Stimulated activated CD8-positive, alpha-beta memory T cell treated with anti-CD3 and anti-CD28 coated beads, Interleukin-12 subunit alpha, Interleukin-12 subunit beta, amount 100 ng/mL, for 4 hours (primary cell): ENCODE measurements at places on chromosomes 2 and 18.

DNA sequence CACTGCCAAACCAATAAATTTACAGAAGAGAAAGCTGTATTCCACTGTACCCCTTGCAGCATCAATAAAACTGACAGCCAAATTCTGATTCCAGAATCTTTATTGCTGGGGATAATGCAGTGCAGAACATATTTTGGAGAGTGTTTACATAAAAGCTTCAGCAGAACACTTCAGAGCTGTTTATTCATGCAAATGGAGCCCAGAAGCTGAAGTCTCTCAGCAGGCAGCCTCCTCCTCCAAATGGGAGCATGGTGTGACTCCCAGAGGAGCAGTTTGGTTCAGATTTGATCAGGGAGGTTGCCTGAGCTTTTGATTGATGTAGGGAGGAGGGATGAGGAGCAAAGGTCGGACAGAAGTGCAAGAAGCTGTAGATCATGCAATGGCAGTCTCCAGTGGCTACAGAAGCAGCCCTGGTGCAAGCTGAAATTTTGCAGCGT is 22.4 kb downstream of the LHCGR start:
- DNase-seq: no peak

DNA sequence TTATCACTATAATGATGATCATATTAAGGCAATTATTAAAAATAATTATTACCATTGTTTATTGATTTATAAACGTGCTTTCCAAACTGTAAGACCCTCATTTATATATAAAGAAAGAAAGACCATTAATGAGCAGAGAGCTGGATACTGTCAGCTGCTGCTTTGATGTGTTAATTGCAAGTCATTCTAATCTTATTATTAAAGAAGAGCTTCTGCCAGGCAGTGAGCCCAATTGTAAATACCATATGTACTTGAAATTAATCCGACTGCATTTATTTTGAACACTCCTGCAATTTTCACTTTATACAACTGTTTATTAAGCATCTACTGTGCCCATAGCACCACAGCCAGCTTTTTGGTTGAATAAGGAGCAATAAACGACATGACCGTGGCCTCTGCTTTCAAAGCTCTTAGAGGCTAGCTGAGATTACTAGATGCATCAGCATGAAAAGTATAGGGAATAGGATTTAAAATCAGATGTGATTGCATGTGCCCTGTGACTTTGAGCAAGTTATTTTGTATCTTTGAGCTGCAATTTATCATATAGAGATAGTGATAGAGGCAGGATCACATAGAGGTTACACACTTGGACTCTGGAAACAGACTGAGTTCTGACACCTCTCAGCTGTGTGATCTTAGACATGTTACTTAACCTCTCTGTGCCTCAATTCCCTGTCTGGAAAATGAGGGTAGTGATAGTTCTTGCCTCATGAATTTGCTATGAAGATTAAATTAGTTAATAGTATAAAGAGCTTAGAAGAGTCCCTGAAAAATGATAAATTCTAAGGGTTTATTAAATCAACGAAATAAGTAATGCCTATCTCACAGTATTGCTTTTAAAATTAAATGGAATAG is 83.4 kb downstream of the MYCN start:
- no peak for DNase-seq

DNA sequence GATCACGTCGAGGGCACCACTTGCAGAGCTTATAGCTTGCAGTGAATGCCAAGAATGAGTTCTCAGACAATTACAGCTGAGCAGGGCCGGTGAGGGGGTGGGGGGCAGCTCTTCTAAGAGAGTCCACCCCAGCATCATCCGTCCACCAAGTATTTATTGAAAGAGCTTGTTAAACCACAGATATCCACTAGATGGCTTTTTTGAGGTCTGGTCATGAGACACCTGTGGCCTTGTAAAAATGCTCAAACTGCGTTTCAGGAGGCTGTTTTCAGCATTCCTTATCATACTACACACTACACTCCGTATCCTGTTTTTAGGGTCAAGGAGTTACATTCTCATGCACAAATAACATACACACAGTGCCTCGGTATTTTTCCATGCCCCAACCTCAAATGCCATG is 51.5 kb downstream of the DNAJC10 start:
- no peak for DNase-seq

GRCh38 chr2:231482806-231483391 is 18.6 kb upstream of the NCL start:
- peak; percentile 50 for DNase-seq

DNA sequence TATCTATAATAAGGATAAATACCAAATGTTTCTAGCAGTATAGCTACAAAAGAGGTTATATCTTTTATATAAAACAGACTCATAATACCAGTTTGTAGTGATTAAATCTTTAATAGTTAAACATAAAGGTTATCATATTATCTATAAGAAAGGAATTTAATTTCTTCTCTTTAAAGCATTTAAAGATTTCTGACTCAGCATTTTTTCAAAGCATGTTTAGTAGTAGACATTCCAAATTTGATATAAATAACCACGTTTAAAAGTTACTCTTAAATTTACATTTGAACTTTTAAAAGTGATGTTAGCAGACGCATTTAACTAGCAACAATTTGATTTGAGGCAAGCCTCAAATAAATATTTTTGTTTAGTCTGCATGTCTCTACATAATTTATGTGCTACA is 1508.0 kb upstream of the NXPH2 start:
- DNase-seq: no peak

DNA sequence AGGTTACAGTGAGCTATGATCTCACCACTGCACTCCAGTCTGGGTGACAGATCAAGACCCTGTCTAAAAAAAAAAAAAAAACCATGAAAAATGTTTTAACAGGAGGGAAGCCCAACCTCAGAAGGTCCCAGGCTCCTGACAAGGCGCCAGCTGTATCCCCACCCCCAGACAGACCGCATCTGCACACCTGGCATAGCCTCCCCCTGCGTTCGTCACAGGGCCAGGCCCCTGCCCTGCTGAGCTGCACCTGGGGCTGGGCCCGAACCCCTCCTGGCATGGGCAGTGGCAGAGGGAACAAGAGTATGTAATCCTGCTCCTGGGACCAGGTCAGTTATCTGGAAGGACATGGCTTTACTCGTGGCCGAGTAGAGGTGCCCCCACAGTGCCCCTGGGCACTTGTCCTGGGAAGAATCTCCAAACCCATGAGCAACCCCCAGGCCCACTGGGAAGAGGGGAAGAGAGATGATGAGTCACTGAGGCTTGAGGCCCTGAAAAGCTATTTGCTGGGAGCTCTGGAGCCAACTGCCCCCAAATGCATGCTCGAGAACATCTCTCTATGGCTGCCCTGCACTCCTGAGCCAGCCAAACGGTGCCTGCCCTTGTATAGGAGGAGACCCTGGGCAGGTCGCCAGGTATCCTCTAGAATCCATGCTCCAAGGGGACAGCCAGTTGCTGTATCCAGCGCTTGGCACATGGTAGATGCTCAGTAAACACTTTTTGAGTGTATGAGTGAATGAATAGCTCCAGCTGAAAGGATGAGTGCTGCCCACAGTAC is 265.5 kb downstream of the ATAD2B start:
- no peak for DNase-seq

- DNase-seq: no peak
These were observed 20.8 kb downstream of the FAM171B start for GRCh38 chr2:186714611-186715010.

DNA sequence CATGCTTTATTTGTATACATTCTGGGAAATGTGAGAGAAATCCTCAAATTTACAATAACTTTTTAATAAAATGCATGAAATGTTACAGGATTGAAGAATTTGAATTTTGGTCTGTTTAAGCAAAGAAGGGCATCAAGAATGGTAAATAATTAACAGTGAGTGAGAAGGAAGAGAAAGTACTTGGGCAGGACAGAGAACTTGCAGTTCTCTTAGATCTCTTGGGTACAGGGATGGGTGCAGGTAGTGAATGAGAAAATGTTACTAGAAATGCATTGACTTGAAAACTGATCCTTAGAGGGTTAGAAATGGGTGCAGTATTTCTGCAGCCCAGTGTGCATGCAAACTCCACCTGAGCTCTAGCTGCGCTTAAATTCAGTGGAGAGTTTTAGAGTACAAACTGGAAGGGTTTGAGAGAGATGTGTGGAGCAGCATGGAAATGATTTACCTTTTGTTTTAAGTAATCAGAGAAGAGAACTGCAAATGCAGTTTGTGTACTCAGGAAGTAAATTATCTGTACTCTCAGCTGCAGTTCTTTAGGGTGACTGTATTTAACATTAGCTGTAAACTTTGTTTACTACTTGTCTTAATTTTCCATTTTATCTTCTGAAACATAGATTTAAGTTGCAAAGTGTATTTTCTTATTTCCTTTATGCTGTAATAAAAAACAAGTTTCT is 51.0 kb upstream of the RAB27B start:
- no peak for DNase-seq

DNA sequence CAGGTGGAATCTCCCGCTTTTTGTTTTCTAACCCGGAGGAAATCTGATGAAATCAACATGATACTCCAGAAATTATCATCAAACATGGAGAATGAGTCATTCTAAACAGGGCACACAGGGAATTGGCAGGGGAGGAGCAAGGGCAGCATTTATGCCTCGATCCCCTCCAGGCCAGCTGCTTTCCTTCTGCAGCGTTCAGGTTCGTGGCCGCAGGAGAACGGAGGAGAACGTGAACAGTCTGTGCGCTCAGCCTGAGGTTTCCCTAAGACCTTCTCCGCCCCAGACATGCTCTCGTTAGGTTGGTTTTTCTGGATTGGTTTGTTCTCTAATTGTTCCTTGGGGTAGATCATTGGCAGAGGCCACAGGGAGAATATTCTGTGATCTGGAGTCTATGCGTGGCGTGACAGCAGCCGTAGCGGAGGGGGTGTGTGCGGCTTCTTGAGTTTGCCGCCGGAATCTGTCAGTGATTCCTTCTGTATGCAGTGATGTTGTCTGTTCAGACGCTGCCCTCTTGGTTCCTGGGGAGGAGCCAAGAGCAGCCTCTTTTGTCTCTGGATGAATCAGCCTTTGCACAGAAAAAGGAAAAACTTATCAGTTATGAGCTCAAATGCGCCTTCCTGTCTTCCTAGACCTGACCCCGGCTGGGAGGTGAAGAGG is 75.9 kb downstream of the SH3BP4 start:
- no peak for DNase-seq

DNA sequence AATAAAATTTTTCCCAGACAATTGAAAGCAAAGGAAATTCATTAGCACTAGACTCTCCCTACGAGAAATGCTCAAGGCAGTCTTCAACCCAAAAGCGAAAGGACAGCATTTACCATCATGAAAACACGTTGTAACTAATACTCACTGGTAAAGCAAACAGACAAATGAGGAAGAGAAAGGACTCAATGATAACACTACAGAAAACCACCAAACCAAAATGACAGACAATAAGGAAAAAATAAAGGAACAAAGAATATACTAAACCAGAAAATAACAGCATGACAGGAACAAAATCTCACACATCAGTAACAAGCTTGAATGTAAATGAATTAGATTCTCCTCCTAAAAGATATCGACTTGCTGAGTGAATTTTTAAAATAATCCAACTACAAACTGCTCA is 190.7 kb downstream of the NOL4 start:
- DNase-seq: no peak

DNA sequence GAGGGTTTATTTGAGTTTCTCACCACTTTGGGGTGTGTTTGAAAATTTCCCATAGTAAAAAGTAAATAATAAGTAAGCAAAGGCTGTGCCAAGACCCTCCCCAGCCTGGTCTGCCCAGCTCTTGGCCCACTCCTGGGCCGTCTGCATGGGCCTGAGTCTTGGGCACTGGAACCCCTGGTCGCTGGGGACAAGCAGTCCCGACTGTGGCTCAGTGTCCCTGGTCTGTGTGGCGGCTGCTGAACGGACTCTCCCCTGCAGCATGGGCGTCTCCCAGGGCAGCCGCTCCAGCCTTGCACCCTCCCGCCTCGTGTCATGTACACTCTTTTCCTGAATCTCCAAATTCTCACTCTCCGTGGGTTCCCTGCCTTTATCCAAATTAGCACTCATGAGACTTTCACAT is 7.2 kb upstream of the ASPRV1 start:
- no peak for DNase-seq

DNA sequence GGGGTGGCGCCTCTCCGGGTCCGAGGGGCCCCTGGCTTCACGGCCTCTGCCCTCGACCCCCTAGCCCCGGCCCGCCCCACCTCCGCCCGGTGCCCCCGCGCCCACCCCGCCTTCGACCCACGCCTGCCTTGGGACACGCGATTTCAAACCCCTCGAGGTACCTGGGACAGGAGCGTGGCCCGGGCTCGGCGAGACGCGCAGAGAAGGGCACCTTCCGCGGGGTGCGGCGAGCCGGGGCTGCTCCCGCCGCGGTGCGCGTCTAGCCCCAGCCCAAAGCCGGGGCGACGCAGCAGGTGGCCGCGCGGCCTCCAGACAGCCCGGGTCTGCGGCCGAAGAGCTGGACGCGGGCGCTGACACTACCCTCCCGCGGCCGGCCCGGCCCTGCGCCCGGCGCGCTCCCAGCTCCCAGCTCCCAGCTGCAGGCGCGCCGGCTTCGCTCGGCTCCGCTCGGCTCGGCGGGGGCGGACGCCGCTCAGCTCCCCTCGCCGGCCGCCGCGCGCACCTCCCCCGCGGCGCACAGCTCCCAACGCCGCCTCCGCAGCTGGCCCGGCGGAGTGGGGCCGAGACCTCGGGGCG is at the start of gene CRACDL:
CRACDL (minus strand) TSS at position 449 of the 576 bp plus-strand sequence. CDS start 89,425 bp downstream, outside the sequence.
- no peak for DNase-seq

- no peak for DNase-seq
These were observed 491 bp downstream of the ALK start for GRCh38 chr2:29920631-29921559.

- no peak for DNase-seq
These were observed 347.8 kb downstream of the ALK start for GRCh38 chr2:29573612-29574011.

DNA sequence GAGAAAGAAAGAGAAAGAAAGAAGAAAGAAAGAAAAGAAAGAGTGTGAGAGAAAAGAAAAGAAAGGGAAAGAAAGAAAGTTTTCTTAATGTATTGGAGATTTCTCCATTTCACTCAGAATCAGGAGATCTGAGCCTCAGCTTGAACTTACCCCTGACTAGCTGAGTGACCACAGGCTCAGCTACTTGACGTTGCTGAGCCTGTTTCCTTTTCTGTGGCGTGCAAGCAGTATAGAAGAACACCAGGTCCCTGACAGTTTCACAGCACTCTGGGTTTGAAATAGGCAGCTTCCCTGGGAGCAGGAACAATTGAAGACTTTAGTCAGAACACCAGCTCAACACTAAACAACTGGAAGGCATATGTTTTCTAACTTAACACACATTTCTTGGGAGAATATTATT is 44.7 kb downstream of the MARCO start:
- DNase-seq: no peak
